ENCODE measurements at places on chromosomes 6 and 20.

DNA sequence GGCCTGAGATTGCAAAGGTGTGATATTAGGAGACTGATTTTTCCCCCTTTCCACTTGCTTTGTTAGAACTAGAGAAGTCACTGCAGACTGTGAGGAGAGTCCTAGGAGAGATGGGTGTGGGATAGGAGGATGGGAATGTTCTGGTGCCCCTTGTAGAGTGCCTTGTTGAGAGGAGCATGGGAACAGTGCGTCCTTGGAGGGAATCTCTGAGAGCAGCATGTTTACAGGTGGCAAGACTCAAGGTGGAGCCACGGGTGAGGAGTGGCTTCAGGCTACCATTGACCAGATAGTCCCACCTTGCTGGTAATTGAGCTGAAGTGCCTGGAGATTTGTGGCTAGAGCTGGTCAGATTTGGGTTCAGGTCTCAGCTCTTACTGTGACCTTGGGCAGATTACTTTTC, 6.0 kb downstream of the PLCG1 start:
- no peak for DNase-seq

- DNase-seq: no peak
These were observed 830.4 kb downstream of the GRIK2 start for GRCh38 chr6:102223942-102224341.

GRCh38 chr20:53016534-53017042, 44.4 kb downstream of the TSHZ2 start:
- DNase-seq: no peak

- no peak for DNase-seq
These were observed 869.9 kb downstream of the KIF16B start for GRCh38 chr20:15703171-15703911.

DNA sequence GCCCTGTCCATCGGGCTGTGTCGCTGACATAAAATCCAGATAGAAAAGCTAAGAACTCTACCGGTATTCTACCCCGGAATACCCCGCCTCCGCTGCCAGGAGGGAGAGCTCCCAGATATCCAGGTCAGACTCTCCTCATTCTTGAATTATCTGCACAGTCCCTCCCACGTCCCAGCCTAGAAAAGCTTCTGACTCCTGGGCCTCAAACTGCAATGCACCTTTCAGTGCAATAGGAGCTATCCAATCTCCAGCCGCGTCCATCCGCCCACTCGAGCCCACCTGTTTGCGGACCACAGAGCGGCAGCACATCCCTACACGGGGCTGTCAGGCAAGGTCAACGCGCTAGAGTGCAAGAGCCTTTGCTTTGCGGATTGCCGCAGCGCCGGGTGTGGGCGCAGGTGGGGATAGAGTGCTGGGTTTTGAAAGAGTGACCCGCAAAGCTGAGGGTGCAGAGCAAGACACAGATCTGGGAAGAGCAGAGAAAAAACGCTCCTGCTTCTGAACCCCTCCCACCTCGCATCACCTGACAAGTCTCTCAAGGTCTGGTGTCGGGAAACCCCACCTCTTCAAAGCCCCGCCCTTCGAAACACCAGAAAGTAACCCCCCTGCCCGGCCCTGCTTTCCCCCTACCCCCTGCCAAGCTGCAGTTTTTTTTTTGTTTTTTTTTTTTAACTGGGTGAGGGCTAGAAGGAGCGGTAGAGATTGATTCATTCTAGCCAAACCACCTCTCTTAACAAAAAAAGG, 1.3 kb downstream of the TAPBP start:
- peak; percentile 68 for DNase-seq

- no peak for DNase-seq
These were observed 16.0 kb downstream of the ZBTB46 start for GRCh38 chr20:63814891-63815614.

DNA sequence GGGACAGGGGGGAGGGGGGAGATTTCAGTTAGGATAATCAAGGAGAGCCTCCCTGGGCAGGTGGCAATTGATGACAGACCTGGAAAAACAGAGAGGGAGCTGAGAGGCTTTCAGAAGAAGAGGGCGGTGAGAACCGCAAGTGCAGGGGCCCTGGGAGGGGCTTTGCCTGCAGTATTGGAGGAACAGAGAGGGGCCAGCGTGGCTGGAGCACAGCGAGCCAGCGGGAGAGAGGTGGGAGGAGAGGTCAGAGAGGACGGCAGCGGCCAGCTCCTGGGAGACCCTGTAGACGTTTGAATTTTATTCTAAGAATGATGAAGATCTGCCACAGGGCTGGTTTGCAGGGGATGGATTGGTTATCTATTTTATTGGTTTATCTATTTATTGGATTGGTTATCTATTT, 34.5 kb upstream of the NOL4L start:
- DNase-seq: no peak

DNA sequence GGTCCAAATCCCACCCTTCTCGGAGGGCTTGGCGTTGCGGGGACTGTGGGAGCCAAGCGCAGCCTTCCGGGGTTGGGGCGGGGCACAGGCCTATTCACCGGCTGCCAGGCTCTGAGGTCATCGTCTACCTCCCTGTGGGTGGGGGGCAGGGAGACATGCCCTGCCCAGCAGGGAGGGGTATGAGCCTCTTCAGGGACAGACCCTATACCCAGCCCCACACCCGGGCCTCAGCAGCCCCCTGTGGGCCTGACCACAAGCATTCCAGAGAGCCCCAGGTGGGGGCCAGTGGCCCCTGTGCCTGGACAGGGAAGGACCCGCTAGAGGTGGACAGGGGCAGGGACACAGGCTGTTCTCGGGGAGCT, 11.6 kb downstream of the LAMA5 start:
- DNase-seq: no peak

- DNase-seq: no peak
These were observed 33.7 kb downstream of the PAX1 start for GRCh38 chr20:21739161-21739560.

GRCh38 chr6:166980738-166981137, 18.5 kb upstream of the CEP43 start:
- no peak for DNase-seq

DNA sequence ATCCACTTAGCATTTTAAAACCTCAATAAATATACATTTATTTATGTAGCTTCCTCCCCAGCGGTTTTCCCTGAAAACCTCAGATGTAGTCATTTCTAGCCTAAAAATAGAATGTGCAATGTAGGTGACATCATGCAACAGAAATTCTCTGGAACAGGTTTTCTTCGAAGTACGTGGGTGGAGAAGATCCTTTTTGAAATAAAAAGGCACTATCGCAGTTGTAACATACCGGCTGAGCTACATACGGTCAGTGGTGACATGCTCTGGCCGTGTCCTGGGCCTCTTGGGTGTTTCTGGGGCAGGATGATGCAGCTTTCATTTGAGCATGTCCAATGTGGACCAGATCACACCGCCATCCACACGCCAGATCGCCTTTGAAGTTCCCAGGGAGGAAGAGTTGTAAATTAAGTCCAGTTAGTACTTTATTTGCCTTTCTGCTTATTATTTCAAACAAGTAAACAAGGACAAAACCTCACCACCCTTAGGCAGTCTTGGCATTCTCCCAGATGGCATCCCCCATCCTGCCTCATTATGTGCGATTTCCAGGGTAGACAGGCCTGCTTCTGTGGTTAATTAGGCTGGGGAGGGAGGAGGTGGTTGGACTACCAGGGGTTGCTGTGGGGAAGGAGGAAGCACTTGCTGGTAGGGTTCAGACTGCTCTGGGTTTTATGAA, 109.5 kb upstream of the CLDN20 start:
- DNase-seq: no peak

DNA sequence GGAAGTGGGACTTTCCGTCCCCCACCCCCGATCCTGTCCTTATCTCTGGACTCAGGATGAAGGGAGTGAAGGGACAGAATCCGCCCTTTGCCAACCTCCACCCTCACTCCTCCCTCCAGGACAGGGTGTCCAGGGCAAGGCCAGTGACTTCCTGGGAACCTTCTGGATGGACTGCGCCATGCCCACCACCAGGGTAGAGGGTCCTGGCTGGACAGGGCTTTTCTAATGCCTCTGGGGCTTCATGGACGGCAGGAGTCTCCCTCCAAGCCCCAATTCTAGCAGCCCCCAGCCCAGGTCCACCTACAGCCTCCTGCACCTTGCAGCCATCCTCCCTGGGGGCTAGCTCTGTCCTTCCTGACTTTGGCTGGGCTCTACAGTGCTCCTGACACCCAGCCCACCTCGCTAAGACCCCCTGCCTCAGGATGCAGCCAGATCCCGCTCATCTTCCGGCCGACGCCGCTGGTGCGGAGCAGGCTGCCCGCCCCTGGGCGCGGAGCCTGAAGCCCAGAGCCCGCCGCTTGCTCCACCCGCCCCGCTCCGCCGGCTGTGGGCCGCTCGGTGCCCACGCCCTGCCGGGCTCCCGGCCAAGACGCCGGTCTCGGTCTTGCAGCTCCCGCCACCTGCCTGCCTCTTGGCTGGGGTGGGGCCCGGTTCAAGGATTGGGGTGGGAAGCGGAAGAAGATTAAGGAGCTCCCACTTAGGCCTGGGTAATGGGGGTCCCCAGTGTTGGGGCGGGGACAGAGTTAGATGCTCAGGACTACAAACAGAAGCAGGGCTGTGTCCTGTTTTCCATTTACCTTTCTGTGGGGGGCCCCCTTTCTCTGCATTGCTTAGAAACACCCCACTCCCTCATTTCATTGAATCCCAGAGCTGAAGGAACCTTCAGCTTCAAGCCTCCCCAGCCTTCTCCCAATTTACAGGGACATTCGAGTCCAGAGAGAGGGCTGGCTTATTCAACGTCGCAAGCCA, 72.8 kb downstream of the MDGA1 start:
- no peak for DNase-seq

- no peak for DNase-seq
These were observed 106.9 kb upstream of the NEDD9 start for GRCh38 chr6:11339380-11339779.

- peak; percentile 42 for DNase-seq
These were observed 16.4 kb downstream of the ZNF311 start for GRCh38 chr6:28988536-28989311.

DNA sequence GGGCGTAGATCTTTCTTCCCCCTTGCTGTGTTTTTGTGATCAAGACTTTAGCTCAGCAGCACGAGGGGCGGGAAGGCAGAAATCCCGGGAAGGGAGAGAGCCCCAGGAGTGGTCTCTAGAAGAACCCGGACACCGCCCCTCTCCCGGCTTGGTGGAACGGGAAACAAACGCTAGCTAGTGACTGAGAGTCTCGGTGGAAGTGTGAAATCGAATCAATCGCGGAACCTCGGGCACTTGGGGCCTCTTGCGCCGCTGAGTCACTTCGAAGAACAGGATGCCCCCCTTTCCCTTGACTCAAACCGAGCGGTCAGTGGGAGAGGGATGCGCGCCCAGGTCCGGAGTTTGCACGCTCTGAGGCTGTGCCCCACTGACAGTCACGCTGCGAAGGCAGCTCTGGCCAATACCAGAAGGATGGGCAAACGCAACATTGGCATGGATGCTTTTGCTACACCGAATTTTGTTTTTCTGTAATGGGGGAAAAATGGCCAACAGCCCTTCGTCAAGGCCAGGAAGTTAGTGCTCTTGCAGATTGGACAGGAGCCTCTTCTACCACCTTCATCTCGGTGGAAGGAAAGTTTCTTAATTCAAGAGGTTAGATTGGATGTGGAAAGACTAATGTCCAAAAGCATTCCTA, 1.6 kb upstream of the OLIG3 start:
- DNase-seq: no peak

DNA sequence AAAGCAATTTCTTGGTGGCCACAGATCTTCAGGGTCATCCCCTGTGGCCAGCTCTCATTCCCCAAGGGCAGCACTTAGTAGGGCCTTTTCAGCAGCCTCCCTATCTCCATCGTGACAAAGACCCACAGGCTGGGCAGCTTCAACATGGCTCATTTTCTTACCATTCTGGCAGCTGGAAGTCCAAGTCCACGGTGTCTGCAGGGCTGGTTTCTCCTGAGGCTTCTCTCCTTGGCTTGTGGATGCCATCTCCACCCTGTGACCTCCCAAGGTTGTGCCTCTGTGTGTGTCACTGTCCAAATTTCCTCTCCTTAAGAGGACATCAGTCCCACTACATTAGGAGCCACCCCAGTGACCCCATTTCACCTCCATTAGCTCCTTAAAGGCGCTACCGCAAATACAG, 161.7 kb downstream of the CDH4 start:
- no peak for DNase-seq

- no peak for DNase-seq
These were observed 7.9 kb upstream of the GMNN start for GRCh38 chr6:24766680-24767462.

DNA sequence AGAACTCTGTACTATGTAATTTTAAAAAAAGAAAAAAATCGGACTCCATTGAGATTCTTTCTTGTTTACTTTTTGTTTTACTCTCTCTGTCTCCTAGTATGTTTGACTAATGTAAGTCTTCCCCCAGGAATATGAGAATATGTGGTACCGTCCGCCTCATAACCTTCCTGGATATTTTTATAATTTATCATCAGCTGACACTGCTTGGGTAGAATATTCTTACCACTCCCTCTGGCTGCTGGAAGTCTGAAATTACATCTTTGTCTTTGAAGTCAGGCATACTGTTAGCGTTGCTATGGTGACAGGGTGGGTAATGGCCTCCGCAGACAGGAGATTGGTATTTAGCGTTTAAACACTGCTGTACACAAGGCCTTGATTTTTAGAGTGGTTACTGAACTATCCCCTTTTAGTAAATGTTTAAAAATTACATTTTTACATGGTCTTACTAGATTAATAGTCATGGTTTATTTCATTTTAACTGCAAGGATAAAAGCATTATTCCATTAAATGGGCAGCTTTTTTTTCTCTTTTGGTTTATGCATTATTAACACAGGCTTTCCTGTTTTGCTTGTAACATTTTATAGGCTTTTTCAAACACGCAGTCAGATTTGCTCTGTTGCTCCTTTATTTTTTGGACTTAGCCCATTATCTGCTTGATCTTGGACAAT, 176.4 kb downstream of the ARID1B start:
- no peak for DNase-seq

- DNase-seq: no peak
These were observed 8.6 kb downstream of the BMP7 start for GRCh38 chr20:57257701-57258453.

DNA sequence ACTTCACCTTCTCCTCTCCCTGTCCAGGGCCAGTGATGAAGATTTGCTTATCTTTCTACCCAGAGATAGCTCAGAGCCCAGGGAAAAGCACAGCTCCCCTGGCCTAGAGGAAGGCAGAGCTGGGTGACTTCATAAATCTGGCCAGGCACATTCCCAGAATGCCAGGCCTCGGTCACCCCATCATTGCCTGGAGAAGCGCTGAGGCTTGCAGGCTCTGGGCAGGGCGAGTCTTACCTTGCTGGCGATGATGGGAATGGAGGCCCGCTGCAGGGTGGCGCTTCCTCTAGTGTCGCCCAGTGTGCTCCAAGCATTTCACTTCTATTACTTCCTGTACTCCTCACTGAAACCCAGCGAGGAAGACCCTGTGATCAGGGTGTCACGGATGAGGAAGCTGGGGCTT, 60.1 kb downstream of the DAAM2 start:
- no peak for DNase-seq
